ENCODE measurements at places on chromosomes 5 and 9.

DNA sequence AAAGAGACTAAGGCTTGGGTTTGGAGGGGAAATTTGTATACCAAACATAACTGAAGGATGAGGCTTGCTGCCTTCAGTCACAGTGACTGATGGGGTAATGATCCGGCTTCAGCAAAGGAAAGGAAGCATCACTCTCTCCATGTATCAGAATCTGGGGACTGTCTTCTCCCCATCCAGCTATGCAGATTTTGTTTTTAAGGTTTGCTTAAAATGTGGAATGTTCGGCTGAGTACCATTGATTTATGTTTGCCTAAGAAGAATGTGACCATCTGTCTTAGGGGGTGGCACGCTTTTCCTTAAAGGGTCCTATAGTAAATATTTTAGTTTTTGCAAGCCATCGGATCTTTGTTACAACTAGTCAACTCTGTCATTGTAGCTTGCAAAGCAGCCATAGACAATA lies 291.9 kb downstream of the ARHGEF28 start:
- no peak for DNase-seq

DNA sequence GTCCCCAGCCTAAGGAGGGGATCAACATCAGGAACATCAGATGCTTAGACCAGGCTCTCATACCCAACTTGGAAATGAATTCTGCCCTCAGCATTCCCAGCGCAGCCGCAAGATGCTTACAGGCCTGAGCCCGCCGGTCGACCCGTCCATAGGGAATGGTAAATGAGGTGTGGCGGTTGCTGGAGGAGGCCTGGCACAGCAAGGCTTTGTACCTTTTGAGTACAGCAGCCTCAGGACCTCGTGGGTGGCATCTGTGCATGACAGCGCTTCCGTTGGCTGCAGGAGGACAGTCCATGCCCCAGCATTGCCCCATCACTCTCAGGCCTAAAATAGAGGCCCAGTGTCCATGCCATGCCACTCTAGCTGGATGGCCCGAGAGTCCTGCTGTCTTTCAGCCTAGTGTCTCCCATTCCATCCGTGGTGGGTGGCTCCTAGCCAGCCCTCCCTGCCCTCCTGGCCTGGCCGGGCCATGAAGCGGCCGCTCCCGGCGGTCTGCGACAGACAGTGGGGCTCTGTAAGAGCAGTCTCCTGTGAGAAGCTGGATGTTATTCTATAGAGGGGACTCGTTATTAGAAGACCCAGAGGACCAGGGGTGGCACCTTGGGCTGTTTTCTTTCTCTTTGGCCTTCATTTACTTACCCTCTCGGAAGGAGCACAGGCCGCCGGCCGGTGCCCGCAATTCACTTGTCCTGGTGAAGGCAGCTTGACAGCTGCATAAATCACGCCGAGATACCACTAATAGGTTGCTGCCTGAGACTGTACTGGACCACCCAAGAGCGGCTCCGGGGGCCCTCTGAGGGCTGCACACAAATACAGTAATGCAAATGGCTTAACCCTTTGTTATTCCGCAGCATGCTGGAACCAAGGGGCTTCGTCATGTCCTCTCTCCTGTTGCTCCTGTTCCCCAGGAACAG lies 223.5 kb upstream of the TUT7 start:
- no peak for DNase-seq

DNA sequence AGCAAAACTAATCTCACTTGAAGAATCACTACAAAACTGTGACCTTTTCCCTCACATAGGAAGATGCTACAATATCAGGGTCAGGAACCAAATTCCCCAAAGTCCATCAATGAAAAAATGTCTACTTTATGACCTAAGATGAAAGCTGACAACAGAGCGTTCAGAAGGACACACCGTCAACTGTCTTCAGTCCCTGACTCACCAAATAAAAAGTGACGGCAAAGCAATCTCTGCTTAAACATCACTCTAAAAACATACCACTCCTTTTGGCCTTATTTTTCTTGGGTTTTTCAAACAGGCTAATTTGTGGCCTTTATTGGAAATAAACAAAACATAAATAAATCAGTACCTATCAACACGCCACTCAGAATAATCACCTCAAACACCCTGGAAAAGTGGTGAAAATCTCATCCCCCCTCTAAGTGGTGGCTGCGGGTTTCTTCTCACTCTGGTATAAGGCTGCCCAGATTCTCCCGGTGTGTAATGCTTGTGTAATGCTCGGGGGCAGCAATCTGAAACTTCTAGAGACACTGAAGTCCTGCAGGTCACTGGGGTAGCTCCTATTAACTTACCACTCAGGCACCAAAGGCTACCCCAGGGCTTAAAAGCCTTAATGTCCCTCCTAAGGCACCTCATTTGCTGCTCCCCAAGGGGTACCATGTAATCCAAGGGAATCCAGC lies 29.5 kb downstream of the SEMA4D start:
- no peak for DNase-seq

GRCh38 chr5:159548517-159548916 lies 218.2 kb upstream of the IL12B start:
- no peak for DNase-seq

- no peak for DNase-seq
These were observed 129.7 kb upstream of the RAD23B start for GRCh38 chr9:107153336-107153735.

- DNase-seq, result no peak
These were observed 121.1 kb downstream of the CAVIN4 start for GRCh38 chr9:100698945-100699344.

DNA sequence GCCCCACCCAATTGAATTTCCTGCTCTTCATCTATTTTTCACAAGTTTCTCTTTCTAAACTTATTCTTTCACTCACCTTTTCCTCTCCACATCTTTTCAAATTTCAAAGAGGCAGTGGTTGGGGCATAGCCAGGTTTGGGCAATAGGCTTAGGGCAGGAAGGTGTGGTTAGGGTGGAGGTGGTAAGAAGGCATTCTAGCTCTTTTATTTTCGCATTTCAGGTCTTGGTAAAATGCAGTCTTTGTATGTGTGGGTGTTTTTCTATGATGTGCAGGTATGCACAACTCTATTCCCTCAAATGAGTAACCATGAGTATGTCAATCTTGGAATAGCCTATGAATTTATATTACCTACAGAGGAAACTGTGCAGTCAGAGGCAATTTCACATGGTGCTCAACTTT lies 129.8 kb upstream of the IFNE start:
- no peak for DNase-seq
